ENCODE measurements at places on chromosomes 12 and 14.

- peak; percentile 32 for DNase-seq
Measured at GRCh38 chr14:53032161-53032803, 81.4 kb upstream of the FERMT2 start.

- DNase-seq = no peak
Measured at GRCh38 chr12:113443030-113443539, 20.9 kb downstream of the SDSL start.

GRCh38 chr14:75448209-75448608 lies 20.4 kb downstream of the JDP2 start:
- no peak for DNase-seq

- DNase-seq = no peak
Measured at GRCh38 chr12:112967306-112967705, 11.0 kb upstream of the OAS2 start.

DNA sequence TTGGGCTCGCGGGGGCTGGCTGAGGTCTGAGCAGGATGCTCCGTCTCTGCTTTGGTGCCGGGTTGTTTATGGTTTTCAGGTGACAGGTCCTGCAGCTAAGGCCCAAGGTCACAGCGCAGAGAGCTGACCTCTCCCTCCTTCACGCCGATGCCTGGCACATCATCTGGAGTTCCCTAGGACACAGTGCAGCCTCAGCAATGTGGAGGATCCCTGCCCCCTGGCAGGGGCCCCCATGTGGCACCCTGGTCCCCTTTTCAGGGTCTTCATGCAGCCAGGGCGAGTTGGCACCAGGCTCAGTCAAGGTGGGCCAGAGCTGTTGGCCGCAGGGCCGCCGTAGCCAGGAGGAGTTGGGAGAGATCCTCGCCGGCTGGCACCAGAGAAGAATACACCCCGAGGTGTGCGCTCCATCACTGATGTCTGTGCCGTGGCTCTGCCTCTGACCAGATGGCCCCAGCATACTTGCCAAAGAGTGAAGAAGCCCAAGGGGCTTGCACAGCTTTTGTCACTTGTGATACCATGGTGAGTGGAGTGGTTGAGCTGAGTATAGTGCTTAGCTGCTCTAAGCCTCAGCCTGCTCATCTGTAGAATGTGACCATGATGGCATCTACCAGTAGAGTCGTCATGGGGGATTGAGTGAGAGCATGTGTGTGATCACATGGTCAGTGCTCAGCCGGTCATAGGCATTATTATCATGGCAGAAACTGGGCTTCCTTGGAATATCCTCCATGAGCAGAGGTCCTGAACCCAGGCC lies 11.0 kb downstream of the TPCN1 start:
- DNase-seq = no peak

GRCh38 chr12:94957006-94957405 lies 46.5 kb downstream of the NDUFA12 start:
- DNase-seq = no peak

DNA sequence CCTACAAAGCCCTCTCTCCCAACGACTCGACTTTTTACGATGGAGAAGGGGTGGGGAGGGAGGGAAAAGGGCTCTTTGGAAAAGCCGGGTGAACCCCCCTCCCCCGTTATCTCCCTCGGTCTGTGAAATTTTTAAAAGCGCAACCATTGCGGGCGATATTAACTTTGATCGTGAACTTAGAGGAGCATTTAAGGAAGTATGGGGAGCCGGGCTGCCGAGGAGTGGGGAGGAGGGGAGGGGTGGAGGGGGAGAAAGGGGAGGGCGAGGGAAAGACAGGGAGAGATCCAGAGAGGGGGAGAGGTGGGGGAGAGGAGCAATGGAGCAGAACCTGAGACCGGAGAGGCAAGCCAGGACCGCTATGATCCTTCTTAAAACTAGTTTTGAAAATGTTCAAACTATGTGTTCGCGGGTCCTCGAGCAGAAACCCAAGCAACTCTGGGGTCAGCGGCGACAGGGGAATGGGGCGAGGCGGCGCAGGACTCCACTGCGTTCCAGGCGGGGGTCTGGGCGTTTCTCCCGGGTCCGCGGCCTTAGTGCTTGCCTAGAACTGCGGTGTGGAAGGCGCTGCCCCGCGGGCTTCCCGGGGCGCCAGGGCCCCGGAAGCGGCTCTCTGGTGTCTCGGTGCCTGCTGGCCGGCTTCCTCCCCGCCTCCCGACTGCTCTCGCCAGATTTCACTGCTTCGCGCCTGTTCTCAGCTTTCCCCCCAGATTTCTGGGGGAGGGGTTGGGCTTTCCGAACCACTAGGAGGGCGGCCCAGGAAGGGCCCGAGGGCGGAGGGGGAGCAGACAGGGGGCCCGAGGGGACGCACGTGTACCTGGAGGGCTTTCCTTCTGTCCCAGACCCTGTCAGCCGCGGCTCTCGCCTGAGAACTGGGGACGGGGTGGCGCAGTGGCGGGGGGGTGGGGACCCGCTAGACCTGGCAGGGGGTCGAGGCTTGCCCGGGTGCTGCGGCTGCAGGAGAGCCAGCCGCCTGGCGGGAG lies at the start of gene HOTAIR:
HOTAIR (minus strand) TSS at position 871 of the 980 bp plus-strand sequence.
- DNase-seq = no peak

- DNase-seq = no peak
Measured at GRCh38 chr12:129704232-129704830, 199.5 kb downstream of the TMEM132D start.

- DNase-seq = no peak
Measured at GRCh38 chr14:97224016-97224415, 426.8 kb downstream of the VRK1 start.

- DNase-seq = peak; percentile 31
Measured at GRCh38 chr14:60647081-60647836, 2.0 kb downstream of the SIX1 start.

- peak; percentile 12 for DNase-seq
Measured at GRCh38 chr12:98154850-98155249, 360.5 kb upstream of the TMPO start.
